Mesothelial cell of epicardium (in vitro differentiated cells): ENCODE measurements at places on chromosomes 7 and 10.

DNA sequence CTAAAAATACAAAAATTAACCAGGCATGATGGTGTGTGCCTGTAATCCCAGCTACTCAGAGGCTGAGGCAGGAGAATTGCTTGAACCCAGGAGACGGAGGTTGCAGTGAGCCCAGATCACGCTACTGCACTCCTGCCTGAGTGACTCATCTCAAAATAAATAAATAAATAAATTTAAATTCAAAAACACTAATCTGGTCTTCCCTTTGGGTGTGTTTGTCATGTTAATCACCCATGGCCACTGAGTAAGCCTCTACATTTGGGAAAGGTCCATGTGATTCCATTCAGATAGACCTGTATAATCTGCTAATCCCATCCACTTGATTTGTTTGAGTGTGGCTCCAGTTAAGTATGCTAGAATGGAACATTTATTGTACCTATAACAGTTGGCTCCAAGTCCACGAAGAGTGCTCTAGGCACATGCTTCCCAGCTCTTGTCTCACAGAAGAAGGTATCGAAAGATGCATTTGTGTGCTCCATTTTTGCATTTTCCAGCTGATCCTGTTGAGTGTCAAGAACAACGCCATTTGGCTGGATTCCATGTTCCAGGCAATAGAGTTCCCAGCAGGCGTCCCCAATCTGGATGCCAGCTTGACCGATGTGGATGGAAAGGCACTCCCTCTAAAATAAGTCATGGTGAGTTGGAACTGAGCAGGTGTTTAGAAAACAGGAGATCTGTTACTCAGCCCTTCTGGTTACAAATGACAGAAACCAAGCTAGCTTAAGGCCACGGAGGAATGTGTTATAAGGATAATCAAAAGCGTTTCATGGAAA, 4.0 kb downstream of the TUBAL3 start:
- no peak for DNase-seq
- no peaks in the 10 kb centered on the region for H3K36me3 ChIP-seq
- peaks cover 17% of the 10 kb centered on the region for H3K27me3 ChIP-seq
- no peak overlapping the region for H3K4me3 ChIP-seq
- no peaks in the 10 kb centered on the region for H3K4me1 ChIP-seq

GRCh38 chr7:3194501-3195141, 106.4 kb upstream of the SDK1 start:
- H3K4me1 ChIP-seq = peaks cover 8% of the 10 kb centered on the region
- H3K27ac ChIP-seq = peak overlapping the region; percentile 7
- H3K4me3 ChIP-seq = no peak overlapping the region
- H3K27me3 ChIP-seq = peaks cover 9% of the 10 kb centered on the region
- DNase-seq = no peak

GRCh38 chr10:132364594-132364970, 32.4 kb upstream of the PWWP2B start:
- no peak overlapping the region for H3K4me3 ChIP-seq
- no peak overlapping the region for H3K27ac ChIP-seq
- no peak for DNase-seq
- no peaks in the 10 kb centered on the region for H3K27me3 ChIP-seq

DNA sequence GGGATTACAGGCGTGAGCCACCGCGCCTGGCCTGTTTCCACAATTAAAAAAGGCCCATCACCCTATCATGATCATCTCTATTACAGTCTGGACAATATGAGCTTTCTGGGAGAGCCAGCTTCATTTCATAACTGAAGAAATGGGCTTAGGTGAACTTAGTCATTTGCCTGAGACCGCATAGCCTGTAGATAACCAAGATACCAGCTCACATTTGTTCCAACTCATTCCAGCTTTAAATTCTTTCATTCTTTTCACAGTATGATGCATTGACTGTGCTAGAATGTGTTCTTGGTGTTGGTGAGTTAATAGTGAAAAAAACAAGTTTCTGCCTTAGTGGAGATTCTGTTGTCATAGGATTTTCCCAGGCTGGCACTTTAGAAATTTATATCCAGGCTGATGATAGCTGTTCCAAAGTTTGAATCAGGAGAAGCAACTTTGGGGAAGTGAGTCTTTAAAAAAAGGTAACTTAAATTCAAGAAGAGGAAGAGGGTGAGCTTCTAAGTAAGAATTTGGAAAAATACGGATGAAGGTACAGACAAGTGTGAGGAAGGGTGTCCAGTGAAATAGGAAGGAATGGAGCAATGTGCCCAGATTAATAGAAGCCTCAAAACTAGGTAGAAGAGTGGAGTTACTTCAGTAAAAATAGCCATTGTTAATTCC, 2.1 kb upstream of the H2AZ2 start:
- DNase-seq = no peak
- no peaks in the 10 kb centered on the region for H3K27me3 ChIP-seq
- no peaks in the 10 kb centered on the region for H3K36me3 ChIP-seq
- H3K4me1 ChIP-seq = peaks cover 27% of the 10 kb centered on the region
- peak overlapping the region; percentile 25 for H3K27ac ChIP-seq

DNA sequence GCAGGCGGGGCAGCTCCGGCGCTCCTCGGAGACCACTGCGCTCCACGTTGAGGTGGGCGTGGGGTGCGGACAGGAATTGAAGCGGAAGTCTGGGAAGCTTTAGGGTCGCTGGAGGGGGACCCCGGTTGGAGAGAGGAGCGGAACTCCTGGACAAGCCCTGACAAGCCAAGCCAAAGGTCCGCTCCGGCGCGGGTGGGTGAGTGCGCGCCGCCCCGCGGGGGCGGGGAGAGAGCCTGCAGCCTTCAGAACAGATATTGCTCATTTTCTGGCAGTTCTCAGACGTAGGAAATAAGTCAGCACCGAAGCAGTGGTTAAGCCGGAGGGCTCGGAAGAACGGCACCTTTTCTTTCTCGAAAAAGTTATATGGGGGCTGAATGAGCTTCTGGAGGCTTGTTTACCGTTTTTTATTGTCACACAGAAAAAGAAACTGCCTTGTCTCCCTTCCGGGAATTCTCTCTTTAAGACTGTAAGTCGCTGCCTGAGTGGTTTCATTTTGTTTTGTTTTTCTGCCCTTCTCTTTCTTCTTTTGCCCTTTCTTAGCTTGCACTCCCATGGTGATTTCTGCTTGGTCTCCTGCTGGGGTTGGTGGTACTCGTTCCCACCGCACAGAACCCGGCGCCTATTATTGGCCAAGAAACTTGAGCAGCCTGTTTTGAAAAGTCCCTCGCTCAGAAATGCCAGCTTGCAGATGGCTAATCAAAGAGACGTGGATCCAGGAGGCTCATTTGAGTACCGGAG, 732 bp downstream of the FAS start:
- peak overlapping the region; percentile 85 for H3K4me3 ChIP-seq
- DNase-seq = peak; percentile 25
- H3K27me3 ChIP-seq = peaks cover 7% of the 10 kb centered on the region
- H3K27ac ChIP-seq = peak overlapping the region; percentile 91
